Cortex of kidney (tissue), 1 donor: ENCODE measurements at places on chromosomes 2 and 18.

DNA sequence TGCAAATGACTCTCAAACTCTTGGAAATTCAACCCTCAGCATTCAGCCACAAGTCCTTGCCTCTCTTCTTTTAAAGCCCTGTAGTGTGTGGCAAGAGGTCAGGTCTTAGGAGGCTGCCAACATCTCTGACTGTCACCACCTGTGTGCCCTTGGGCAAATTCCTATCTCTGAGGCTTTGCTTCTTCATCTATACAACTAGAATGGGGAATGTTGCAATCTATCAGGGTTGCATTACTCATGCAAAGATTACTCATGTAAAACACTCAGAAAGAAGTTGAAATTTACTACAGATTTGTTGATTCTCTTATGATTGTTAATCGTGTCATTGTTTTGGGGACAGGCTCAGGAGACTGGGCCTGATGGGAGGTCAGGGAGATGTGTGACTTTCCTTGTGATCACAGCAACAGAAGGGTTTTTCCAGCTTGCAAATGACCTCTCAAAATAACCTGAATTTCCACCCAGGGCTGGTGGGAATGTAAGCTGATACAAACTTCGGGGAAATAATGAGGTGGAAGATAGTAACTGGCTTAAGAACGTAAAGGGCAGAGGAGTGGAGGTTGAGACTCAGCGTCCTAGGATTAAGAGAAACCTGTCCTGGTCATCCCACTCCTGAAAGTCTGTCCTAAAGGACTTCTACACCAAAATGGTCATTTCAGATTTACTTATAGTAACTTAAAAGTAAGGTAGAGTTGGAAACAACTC lies 32.1 kb upstream of the SIGLEC15 start:
- no peak for DNase-seq

GRCh38 chr2:3172265-3172935 lies 205.2 kb downstream of the EIPR1 start:
- no peak for DNase-seq

DNA sequence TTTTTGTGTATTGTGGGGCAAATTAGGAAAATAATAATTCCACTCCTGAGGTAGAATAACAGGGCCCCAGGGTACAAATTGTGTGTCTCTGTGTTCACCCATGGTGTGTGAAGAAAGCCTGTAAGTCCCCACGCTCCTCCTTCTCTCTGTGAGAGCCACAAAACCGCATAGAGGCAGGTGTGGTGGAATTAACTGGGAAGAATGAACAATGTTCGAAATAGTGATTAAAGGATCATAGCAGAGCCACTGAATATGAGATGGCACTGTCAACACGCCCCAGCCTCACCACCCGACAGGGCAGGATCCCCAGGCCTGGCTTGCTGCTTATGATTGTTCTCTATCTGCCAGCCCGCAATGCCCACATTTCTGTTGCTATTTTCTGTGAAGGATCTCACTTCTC lies 14.1 kb downstream of the IL1RN start:
- no peak for DNase-seq

GRCh38 chr2:55498582-55498981 lies 20.9 kb upstream of the CFAP36 start:
- DNase-seq, result no peak

- no peak for DNase-seq
These were observed 161.6 kb downstream of the RDH14 start for GRCh38 chr2:18398833-18399232.

DNA sequence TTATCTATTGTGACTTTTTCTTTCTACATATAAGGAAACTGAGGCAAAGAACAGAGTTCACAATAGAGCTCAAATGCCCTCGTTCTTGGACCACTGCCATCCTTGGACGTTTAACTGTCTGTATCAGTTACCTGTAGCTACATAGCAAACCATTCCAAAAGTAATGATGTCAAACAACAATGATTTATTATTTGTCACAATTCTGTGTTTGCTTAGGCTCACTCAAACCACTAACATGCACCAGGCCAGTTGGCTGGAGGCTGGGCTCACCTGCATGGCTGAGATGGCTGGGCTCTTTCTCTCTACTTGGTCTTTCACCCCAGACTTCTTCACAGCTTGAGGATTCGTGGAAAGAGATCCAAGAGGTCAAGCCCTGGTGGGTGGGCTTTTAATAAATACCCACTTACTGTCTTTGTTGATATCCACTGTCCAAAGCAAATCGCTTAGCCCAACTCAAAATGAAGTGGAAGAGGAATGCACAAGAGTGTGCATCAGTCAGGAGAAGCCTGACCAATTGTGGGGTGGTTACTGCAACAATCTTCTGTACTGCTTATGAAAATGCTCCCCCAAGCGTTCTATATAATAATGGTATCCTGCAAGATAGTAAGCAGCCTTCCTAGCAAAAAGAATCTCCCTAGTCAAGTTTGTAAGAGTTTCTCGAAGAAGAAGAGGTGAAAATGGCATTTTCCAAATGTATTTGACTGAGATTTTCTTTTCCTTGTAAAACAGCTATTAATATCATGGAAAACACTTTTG lies 163.5 kb upstream of the NT5C1B start:
- DNase-seq, result no peak
